ENCODE measurements at places on chromosomes 6 and 20.

GRCh38 chr20:19944772-19945459 is 72.2 kb upstream of the NAA20 start:
- peak; percentile 32 for DNase-seq

DNA sequence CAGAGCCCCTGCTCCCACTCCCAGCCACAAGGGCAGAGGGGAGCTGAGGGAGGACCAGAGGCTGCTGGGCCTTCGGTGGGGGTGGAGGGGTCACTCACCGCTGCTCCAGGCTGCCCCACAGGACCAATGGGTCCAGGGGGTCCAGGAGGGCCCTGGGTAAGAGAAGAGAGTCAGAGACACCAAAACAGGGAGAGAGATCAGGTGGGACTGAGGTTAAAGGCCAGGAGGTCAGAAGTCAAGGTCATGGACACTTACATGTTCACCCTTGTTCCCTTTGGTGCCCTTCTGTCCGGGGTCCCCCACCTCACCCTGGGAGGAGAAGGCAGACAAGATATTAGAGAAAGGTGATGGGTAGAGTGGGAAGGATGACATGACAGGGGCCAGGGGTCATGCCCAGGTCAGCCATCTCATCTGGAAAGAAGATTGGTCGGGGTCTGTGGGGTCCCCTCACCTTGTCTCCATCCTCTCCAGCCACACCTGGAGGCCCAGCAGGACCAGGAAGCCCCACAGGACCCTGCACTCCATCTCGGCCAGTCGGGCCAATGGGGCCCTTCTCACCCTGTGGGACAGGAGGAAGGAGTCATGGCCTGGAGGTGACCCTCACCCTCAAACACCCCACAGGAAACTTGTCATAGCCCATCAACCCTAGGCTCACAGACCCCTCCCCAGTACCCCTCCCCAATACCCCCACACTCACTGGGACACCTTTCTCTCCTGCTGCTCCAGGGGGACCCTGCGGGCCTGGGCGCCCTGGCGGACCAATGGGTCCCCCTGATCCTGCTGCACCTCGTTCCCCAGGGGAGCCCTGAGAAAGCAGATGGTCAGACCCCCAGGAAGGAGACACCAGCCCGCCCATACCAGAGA is 21.0 kb downstream of the COL11A2 start:
- no peak for DNase-seq

DNA sequence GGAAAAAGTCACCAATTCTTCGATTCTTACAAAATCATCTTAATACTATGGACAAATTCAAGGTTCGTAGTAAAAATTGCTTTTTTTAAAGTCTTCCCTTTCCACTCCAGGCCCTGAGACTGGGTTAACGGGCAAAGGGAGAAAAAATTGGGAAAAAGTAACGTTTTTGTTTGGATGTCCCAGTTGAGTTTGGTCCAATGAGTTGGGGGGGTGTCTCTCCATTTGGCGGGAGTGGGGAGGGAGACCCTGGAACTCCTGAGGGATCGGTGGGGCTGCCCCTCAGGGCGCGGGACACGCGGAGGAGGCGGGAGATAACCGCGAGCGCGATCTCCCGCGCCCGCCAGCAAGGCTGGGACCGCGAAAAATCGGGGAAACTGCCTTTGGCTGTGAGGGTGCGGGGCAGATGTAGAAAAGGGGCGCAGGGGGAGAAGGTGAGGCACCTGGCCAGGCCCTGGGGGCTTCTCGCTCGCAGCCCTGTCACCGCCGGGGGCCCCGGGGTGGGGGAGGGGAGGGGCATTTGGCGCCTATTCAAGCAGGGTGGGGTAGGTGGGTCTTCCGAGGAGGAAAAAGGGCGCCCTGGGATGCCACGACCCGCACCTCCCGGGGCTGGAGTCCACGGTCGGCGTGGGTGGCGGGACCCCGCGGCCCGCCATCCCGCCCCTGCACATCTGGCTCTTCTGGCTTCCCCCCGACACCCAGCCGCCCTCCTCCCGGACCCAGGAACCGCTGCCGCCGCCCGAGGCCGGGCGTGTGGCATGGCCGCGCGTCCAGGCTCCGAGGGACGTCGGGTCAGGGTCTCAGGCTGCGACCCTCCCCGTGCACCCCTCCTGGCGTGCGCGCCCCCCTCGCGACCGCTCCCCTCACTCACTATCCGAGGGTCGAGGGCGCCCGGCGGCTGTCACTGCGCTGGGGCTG is 595 bp downstream of the FBXO5 start:
- no peak for DNase-seq

DNA sequence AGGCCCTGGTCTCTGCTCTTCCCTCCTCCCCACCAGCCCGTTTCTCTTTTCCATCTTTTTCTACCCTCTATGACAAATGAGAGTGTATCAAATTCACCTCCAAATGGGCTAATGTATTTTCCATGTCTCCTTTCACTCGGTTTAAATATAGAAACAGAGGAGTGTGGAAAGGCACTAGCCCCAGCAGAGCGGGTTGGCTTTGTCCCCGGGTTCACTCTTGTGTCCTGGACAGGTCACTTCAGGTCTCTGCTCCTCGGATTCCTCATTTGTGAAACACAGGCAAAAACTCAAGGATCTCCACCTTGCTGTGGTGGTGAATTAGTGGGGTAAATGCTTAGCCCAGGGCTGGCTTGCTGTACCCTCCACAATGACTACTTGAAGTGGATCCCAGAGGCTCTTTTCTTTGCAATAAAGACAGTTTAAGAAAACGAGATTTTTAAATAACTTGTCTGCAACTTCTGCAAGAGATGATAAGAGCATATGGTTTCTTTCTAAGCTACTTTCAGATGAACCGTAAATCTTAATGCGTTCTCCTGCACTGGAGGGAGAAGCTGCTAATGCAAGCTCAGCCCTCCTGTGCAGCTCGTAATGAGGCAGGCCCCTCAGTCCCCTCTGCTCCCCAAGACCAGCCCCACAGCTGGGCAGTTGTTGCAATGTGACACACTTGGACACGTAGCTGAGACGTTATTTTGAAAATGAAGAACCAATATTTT is 292.9 kb downstream of the THBS2 start:
- no peak for DNase-seq

DNA sequence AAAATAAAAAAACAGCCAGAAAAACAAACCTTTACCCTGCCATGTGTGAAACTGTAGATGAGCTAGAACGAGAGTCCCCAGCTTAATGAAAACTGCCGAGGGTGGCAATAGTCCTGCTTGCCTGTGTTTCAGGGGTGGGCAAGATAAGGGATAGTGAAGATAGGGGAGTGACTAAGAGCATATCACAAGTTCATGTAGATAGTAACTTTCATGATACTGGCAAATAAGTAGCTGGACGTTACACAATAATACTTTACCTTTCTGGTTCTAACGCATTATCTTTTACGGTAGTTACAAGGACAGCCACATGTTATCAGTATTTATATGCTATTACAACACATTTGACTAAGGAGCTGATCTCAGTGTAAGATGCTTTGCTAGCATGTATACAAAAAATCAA is 9.3 kb upstream of the FBXO9 start:
- no peak for DNase-seq

- DNase-seq: no peak
Measured at GRCh38 chr6:130525408-130525807, 159.6 kb downstream of the TMEM200A start.

- no peak for DNase-seq
Measured at GRCh38 chr6:107154801-107155160, 39.5 kb upstream of the BEND3 start.

DNA sequence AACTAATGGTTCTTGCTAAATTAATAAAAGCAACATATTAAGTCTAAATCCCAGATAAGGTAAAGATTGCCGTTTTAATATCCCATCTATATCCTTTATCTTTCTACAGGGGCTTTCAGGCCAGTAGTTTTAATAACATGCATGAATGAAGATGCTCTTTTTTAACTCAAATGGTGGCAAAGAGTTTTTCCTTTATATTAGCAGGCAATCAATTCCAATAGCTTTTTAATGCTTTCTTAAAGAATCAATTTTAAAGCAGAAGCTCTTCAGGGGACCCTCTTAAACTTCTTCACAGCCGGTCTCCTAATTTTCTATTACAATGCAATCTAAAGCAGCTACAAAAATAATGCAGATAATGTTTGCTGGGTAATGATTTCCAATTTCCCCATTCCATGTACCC is 107.8 kb upstream of the HS3ST5 start:
- DNase-seq: no peak

Measured in RCC 7860 (cell line).